Prostate gland (tissue), 2 donors: ENCODE measurements at places on chromosomes 12 and 14. TPM values are rescaled to one million over a fixed set of nuclear protein-coding genes. Genes with fewer than 3 reads are reported as not detected.

The TCL1B gene
- not detected for total RNA-seq

GRCh38 chr12:25785134-25785533, 173.3 kb upstream of the RASSF8 start:
- no peak for DNase-seq

- no peak for DNase-seq
Observed at GRCh38 chr12:103620395-103620794, 33.3 kb downstream of the STAB2 start.

DNA sequence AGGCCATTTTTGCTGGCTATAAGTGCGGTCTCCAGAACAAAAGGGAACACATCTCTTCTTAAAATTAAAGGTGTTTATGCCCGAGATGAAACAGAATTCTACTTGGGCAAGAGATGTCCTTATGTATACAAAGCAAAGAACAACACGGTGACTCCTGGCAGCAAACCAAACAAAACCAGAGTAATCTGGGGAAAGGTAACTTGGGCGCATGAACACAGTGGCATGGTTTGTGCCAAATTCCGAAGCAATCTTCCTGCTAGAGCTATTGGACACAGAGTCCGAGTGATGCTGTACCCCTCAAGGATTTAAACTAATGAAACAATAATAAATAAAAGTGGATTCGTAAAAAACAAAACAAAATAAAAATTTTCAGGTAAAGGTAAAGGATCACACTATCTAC, 33.4 kb downstream of the PKP2 start:
- peak; percentile 34 for DNase-seq

DNA sequence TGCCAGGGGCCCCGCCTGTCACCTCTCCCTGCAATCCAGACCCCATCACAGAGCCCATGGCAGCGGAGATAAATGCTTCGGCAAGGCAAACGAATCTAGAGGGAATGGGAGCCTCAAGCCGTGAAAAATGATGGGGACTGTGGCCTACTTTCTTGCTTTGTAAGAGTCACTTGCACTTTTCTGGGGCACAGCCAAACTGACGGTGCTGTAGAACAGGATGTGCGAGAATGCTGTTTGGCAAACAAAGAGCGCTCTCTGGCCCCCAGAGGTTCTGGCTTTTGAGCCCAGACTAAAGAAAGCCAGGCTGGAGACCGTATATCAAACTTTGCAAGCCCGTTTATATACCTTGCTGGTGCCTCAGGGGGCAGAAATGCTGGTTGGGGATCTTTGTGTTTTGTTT, 108.7 kb downstream of the CACNA1C start:
- peak; percentile 86 for DNase-seq

The CCDC88C gene
- 54.4 TPM for total RNA-seq

DNA sequence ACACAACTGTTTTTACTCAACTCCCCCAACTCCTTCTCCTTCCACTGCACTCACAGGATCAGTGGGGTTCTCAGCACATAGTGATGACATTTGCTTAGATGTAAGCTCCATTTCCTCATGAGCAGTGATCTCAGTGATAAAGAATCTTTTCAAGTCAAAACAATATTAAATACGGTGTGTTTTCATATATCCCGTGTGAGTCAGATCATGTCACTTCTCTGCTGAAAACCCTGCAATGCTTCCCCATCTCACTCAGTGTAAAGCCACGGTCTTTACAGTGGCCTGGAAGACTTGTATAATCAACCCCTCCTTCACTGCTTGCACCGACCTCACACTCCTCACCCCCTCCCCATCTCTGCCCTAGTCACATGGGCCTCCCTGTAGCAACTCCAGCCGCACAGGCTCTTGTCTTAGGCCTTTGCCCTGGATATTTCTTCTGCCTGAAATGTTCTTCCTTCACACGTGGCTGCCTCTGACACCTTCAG, 149.7 kb upstream of the ARHGAP5 start:
- DNase-seq: no peak

GRCh38 chr12:28497889-28498411, 307.7 kb downstream of the CCDC91 start:
- DNase-seq: no peak

- DNase-seq: no peak
Observed at GRCh38 chr14:69685218-69685616, 73.8 kb downstream of the SUSD6 start.

- peak; percentile 9 for DNase-seq
Observed at GRCh38 chr12:91274916-91275315, 92.3 kb upstream of the DCN start.
